Smooth muscle cell of the coronary artery (primary cell): ENCODE measurements at places on chromosomes 12 and 14. TPM values are rescaled to one million over a fixed set of nuclear protein-coding genes. Genes with fewer than 3 reads are reported as not detected.

KCNA5 gene
- total RNA-seq, result under 0.01 TPM in 1 of 2 replicates, not detected in the other

TAS2R42 gene
- total RNA-seq, result not detected in 2 replicates

KRT85 gene
- total RNA-seq, result not detected in 2 replicates

TBX5 gene
- 1.1 TPM in 2 replicates for total RNA-seq

RNASE2 gene
- total RNA-seq, result not detected in 2 replicates

HRK gene
- 0.12 TPM in 1 of 2 replicates, not detected in the other for total RNA-seq

POLE2 gene
- total RNA-seq, result 4.9 and 5.3 TPM in 2 replicates

SPTSSA gene
- total RNA-seq, result 15.1 and 16.4 TPM in 2 replicates

SPX gene
- 0.23 TPM in 1 of 2 replicates, not detected in the other for total RNA-seq

PLEKHH1 gene
- total RNA-seq, result 0.12 and 0.15 TPM in 2 replicates

POTEM gene
- total RNA-seq, result not detected in 2 replicates
